ENCODE measurements at places on chromosomes 4 and X. TPM values are rescaled to one million over a fixed set of nuclear protein-coding genes. Genes with fewer than 3 reads are reported as not detected.

DNA sequence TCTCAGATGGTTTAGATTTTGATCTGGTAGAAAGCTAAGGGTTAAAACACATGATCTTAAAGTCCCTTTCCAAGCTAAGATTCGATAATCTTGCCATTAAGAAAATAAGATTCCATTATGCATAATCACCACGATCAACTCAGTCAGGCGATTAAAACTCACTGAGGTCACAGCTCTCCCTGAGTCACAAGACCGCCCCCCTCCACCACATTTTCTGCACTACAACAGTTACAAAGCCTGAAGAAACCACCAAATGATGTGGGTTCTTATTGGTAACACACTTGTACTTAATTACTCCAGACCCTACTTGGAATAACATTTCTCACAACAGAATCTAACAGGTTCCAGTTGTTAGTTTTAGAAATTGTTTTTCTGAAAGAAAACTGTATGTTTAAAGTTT is 62.8 kb downstream of the SH3KBP1 start:
- DNase-seq: no peak

DNA sequence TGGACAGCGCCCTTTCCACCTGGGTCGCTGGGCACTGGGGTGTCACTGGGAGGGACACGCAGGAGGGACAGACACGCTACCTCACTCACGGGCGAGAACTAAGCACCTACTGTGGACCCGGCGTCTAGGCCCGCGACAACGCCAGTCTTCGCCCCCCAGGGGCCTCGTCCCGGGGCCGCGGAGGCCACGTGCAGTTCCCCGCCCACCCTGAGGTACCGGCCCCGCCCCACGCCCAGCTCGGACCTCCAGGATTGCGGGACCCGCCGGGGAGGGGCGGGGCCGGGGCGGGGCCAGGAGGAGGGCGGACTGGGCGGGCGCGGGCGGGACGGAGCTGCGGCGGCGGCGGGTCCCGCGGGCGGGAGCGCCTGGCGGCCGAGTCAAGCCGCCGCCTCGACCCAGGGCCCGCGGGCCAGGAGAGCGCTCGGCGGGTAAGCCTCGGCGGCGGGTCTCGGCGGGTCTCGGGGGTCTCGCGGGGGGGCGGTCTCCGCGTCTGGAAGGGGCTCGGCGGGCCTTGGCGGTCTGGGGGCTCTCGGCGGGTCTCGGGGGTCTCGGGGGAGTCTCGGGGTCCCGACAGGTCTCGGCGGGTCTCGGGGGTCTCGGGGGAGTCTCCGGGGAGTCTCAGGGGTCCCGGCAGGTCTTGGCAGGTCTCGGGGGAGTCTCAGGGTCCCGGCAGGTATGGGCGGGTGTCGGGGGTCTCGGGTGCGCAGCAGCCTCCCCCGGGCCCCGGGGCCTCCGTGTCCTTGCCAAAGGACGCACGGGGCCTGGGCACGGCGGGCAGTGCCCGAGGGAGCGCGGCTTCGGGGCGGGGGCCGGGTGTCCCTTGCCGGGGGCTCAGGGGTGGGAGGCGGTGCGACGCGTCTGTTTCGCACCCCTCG is at the start of gene SH3BP2:
Gene SH3BP2, plus strand, starts transcription at position 375 of the 875 bp plus-strand sequence. CDS start 27,533 bp downstream, outside the sequence.
- DNase-seq: peak; percentile 83

DNA sequence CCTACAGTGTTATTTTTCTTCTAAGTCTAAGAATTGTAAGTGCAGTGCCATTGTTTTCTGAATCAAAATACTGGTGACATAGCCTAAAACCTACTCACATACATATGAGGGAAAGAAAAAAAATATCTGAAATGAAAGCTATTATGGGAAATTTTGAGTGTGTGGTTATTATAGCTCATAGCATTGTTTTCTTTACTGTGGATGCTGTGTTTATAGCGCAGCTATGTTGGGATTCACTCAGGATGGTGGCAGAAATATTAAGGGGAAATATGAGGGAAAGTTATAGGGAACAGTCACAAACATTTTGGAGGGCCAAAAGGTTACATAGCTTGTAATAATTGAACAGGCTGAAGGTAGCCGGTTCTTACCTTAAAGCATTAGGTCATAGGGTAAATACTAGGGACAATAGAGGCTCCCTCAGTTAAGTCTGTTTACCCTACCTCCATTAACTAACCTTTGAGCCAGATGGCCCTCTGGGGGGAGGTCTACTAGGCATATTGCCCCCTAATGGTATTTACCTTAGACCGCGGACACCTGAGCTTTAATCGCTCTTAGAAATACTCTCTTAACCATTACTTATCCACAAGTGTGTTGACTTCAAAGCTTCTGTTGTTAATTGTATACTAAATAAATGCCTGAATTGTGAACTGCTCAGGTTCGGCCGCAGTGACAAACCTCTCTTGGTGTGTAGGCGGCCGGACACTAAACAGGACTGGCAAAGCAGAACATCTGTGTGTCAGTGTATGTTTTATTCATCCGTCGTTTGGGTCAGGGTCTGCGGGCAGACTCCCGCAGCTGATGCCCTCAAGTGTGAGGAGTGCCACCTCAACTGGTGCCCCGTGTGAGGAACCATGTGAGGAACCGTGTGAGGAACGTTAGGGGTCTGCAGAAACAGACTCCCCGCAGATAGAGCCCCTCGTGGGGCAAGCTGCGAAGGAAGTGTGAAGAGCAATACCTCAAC is 21.3 kb upstream of the SULT1B1 start:
- no peak for DNase-seq

DNA sequence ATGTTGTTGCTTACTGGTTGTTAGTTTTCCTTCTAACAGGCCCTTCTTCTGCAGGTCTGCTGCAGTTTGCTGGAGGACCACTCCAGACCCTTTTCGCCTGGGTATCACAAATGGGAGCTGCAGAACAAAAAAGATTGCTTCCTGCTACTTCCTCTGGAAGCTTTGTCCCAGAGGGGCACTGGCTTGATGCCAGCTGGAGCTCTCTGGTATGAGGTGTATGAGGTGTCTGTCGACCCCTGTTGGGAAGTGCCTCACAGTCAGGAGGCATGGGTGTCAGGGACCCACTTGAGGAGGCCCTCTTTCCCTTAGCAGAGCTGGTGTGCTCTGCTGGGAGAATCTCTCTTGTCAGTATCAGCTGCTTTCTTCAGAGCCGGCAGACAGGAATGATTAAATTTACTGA is 127.4 kb upstream of the EDA2R start:
- no peak for DNase-seq

GRCh38 chr4:25760518-25761157 is 102.2 kb downstream of the SEL1L3 start:
- DNase-seq: no peak

DNA sequence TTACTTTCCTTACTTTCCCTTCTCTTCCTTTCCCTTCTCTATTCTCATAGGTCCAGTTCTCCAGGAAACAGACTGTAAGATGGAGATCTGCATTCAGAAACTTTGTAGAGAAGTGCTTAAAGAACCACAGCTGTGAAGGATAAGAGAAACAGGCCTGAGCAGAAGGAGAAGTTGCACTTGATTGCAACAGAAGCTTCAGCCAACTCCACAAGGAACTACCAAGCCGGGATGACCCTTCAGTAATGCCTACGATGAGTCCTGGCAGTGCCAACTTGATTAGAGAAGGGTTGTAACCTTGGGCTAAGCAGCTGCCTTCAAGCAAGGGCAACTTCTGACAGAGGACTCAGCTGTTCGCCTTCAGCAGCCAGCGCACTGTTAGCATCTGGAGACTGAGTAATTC is 413.3 kb upstream of the RASGEF1B start:
- no peak for DNase-seq

DNA sequence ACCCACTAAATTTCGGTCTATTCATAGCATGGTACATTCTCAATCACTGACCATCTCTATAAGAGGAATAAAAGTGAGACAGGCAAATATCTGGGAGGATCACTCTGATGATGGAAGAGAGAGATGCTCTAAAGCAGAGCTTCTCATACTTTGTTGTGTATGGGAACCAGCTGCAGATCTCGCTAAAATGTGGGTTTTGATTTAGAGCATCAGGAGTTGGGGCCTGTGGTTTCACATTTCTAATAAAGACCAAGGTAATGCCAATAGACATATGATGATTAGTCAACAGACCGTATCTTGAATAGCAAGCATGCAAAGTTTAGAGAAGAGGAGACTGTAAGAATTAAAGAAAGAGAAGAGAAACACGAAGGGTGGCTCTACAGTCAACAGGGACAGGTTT is 107.4 kb upstream of the FTHL17 start:
- no peak for DNase-seq

GRCh38 chr4:177220376-177220775 is 89.3 kb upstream of the NEIL3 start:
- no peak for DNase-seq

DNA sequence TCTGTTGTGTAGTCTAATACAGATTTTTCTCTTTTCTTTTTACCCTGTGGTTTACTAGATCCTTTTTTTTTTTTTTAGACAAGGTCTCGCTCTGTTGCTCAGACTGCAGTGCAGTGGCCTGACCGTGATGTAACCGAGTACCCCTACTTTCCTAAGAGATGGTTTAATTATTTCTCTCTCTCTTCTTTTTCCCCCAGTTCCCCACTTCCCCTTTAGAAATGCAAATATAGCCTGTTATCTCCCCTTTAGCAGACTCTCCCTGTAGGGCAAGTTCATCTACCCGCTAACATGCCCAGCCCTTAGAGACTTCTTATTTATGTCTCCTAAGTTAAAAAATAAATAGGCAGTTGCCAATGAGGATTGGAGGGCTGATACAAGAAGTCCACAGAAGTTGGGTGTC is 4.5 kb downstream of the SNX25 start:
- DNase-seq: no peak

DNA sequence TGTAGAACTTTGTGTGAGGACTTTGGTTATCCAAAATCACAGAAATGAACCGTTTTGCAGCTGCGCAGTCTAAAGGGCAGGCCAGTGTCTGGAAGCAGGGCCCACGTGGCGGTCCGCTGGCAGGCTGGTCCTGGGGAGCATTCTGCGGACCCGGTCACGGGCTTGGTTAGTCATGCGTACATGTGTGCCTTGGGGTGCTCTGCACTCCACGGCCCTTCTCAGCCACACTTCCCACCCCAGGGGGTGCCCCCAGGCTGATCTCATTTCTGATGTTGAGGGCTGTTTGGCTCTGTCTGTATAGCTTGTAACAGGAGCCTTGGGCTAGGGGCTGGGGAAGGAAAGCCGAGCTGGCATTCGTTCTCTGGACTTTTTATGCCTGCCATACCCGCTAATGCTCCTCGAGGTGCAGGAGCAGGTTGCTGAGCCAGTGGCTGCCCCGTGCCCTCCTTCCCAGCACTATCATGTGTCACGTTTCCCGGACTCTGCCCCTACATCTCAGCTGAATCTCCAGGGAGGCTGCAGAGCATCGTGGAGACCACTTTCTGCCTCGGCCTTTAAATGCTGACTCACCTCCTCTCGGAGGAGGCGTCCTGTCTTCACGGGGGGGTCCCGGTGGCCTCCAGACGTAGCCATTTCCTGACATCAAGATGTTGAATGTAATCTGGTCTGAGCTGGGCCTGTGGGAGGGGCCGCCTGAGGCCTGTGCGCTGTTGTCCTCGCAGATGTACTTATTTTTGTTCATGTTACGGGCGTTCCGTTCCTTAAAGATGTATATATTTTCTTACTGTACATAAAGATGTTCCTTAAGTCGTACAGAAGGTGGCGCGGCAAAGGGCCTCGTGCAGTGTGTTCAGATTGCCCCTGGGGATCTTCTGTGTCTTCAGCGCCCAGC is 11.4 kb upstream of the TADA2B start:
- no peak for DNase-seq

- DNase-seq: no peak
These were observed 8.3 kb upstream of the CXCL8 start for GRCh38 chr4:73731968-73732610.

DNA sequence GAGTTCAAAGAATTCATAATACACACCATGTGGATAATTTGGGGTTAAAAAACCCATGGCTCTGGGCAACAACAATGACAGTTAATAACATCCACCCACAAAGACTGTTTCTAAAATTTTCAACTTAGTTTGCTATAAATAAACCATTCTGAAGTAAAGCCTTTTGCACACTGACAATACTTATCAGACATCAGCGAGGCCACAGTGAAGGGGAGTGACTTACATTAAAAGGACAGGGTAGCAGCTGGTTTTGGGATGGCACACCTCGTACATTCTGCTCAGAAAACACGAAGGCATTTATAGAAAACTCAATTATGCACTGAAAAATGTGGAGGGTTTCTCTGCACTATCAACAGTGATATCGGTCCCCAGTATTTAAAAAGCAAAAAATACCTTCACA is 4.9 kb upstream of the ASB11 start:
- no peak for DNase-seq

- no peak for DNase-seq
These were observed 33.8 kb upstream of the SPANXN1 start for GRCh38 chrX:145213504-145213903.

GRCh38 chr4:20376070-20376469 is 124.4 kb downstream of the SLIT2 start:
- DNase-seq: no peak

DNA sequence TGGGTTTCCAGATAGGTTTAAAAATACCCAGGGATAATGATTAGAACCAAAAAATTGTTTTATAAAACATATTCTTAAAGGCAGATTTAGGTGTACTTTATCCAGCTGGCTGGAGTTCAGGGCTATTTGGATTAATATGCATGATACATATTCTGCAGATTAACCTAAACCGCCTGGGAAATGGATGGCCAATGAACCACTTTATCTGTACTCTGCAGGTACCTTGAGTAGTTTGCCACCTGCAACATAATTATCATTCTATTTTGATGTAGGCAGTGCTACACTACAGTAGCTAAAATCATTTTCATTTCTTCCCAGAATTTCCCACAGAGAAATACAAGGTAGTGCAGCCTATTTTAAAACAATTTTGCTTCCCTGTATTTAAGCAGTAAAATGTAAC is 683.2 kb upstream of the GNPDA2 start:
- no peak for DNase-seq

GRCh38 chrX:47619486-47620302 is at the start of gene SYN1:
Gene SYN1 (minus strand): TSS chrX:47619857. CDS start chrX:47619728, 129 bp downstream.
- DNase-seq: peak; percentile 78

GRCh38 chrX:148530464-148531077 is 30.2 kb downstream of the AFF2 start:
- DNase-seq: no peak

DNA sequence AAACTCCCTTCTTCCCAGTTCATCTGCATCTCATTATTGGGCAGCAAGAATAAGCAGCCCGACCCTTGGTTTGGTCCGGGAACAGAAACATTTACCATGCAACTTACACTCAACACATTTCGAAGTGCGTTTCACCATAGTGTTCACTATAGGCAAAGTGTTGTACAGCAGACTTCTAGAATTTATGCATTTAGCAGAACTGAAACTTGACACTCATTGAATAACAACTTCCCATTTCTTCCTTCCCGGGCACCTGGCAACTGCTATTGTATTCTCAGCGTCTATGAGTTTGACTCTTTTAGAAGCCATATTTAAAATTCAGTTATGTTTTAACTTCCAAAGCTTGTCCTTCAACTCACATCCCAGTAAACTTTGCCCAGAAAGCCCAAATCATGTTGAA is 840.6 kb downstream of the NLGN4X start:
- DNase-seq: no peak

The MAGEB17 gene
- 2.2 TPM for total RNA-seq

The CLGN gene
- 0.65 TPM for total RNA-seq

The IL2 gene
- not detected for total RNA-seq

The VSIG1 gene
- total RNA-seq: 0.23 TPM

The DIPK2B gene
- 2.1 TPM for total RNA-seq

The UGT2B11 gene
- total RNA-seq: not detected

The CENPVL2 gene
- not detected for total RNA-seq

The NAA15 gene
- total RNA-seq: 13.2 TPM

The WDR1 gene
- 57.8 TPM for total RNA-seq

The ANKRD17 gene
- total RNA-seq: 45.8 TPM
